NAMALWA (cell line): ENCODE measurements at places on chromosomes 1 and 21.

GRCh38 chr21:46442938-46443337 lies 15.8 kb upstream of the DIP2A start:
- DNase-seq = no peak

DNA sequence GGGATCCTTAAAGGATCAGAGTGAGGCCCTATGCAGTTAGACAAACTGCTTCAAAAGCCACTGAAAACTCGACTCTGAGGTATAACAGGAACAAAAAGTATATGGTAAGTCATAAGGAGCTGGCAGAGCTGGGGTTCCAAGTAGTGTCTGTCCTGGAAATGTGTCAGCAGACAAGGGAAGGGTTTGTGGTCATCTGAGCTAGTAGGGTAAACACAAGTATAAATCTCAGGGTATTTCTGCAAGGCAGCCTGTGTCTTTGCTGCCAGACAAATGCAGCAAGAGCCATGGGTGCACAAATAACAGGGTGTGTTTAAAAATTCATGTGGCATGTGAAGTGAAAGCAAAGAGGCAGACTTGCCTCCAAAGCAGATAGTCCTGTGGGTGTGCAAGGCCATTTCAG lies 759.0 kb upstream of the ADAMTS5 start:
- no peak for DNase-seq

GRCh38 chr21:36704281-36704957 lies 5.5 kb downstream of the SIM2 start:
- no peak for DNase-seq

- no peak for DNase-seq
These were observed 393.8 kb downstream of the DSCAM start for GRCh38 chr21:40453183-40453582.

DNA sequence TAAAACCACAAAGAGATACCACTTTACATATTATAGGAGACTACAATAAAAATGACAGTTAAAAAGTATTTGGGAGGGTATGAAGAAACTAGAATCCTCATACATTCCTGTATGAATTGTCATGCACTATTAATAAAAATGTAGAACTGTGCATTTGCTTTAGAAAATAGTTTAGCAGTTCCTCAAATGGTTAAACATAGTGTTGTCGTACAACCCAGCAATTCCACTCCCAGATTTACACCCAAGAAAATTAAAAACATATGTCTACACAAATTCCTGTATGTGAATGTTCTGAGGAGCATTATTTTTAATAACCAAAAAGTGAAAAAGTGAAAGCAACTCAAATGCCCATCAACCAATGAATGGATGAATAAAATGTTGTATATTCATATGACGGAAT lies 23.1 kb upstream of the PDE4B start:
- DNase-seq = no peak

- DNase-seq = no peak
These were observed 10.9 kb upstream of the BLACAT1 start for GRCh38 chr1:205466595-205467220.

DNA sequence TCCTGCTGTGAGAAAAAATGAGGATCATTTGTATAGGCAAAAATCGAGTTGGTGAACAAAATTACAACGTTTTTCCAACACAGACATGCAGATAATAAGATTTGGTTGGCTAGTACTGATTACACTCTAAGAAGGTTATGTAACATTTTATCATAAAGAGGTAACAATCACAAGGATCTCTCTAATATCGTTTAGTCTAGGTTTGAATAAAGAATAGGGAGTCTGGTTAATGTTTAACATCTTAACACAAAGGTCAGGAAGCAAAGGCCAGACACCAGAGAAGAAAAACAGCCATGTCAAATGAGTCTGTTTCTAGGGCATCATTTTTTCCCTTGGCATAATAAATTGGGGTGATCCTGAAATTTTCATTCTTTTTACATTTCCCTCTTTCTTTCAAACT lies 207.4 kb upstream of the CHRM3 start:
- no peak for DNase-seq

GRCh38 chr1:180527101-180527669 lies 24.8 kb upstream of the ACBD6 start:
- no peak for DNase-seq

GRCh38 chr1:157177733-157178394 lies 39.7 kb upstream of the ETV3 start:
- DNase-seq = no peak

- no peak for DNase-seq
These were observed 1.8 kb upstream of the TFF2 start for GRCh38 chr21:42352441-42353095.

DNA sequence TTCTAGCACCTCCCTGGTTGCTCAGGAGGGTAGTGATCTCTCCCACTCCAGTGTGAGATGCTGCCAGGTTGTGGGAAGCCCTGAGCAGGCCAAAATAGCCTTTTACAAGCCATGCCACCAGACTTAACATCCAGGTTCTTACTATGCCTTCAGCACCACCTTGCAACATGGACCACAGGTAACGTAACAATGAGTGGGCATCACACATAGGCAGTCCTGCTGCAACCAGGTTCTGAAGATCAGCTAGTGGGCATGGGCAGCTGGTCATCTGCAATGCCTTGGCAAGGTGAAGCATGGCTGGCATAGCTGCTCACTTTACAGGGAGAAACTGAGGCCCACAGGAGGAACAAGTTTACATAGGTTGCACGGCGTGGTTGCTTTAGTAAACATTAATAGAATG lies 40.7 kb downstream of the DHCR24 start:
- no peak for DNase-seq

GRCh38 chr1:3564921-3565831 lies 46.1 kb downstream of the MEGF6 start:
- peak; percentile 71 for DNase-seq

- DNase-seq = no peak
These were observed 52.6 kb upstream of the GADD45A start for GRCh38 chr1:67632356-67632755.

DNA sequence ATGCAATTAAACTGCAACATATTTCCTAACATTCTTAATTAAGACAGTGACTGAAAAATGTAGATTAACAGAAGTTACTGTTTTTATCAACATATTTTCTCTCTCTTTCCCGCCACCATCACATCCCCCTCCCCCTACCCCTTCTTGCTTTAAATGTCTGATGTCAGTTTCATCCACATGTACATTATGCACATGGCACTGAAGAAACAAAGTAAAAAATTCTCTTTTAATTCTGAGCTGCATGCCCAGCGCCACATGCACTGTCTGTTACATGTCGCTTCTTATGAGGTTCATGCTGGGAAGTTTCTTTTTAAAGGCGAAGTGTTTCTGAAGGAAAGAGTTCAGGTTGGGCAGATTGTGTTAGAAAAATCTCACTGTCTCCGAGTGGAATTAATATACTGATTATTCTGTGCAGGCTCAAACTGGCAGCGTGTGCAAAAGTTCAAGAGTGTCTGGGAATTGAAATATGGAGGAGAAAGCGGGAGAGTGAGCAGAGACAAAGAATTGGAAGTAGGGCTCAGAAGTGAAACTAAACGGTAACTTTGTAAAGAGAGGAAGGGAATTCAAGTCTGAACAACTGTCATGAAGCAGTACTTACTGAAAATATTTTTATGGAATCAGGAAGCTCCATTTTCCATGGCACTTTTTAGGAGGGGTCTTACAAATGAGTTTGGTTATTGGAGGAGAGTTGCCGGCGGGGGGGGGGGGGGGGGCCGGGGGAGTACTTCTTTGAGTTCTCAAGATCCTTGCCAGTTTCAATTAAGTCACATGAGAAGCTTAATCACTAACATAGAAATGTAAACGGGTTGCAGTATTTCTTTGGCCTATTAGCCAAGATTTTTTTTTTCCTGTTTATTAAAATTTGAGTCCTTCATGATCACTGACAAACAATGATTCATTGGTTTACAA lies 217.6 kb downstream of the SDCCAG8 start:
- no peak for DNase-seq

DNA sequence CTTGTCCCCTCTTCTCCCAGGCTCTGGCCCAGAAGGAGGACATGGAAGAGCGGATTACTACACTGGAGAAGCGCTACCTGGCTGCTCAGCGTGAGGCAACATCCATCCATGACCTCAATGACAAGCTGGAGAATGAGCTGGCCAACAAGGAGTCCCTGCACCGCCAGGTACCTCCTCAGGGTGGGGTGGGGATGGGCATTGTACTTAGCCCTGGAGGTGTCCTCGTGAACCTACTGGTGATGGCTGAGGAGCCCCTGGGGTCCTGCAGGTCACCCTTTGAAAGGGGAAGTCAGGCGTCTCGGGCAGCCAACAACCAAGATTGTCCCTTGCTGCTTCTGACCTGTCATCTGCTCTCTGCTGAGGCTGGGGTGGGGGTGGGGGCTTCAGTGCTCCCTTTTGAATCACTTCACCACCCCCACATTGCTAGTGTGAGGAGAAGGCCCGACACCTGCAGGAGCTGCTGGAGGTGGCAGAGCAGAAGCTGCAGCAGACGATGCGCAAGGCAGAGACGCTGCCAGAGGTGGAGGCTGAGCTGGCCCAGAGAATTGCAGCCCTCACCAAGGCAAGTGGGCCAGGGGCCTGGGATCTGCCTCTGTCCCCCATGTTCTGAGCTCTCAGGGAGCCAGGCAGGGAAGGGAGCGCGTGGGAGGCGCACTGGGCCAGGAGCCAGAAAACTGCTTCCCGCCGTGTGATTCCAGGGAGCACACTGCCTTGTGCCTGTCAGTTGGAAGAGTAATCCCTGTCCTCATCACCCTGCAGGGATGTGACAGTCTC lies 19.7 kb downstream of the PPFIA4 start:
- DNase-seq = no peak

- DNase-seq = no peak
These were observed 197.6 kb downstream of the CAMTA1 start for GRCh38 chr1:6982860-6983259.

DNA sequence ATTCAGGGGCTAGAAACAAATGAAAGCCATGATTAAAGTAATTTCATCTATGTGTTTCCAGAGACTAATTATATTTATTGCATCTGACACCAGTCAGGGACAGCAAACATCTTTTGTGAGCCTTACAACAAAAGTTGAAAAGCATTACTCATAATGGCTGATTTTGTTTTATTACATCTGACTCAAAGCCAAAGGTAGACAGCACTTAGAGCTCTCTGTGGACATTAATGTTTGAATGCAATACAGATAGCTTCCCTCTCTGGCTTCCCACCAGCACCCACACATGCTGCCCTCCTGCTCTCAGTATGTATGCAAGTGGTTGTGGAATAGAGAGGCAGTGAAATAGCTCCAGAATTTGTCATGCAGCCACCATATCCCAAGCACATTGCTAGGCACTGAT lies 198.7 kb downstream of the SETD4 start:
- no peak for DNase-seq

DNA sequence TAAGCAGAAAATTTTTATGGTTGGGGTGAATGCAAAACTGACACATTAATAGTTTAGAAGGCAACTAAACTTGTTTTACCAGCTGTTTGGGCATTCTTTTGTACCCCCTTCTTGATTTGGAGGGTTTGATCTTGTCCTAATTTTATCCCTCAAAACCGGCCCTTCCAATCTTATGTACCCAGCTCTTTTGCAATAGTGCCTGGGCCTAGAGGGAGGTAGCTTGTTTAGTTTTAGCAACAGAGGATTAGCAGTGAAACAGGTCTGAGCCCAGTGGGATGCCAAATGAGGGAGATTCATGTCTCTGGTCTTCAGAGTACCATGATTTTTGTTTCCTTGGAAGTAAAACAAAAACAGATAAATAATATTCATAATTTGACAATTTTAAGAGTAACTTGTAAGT lies 45.1 kb downstream of the CRP start:
- no peak for DNase-seq

DNA sequence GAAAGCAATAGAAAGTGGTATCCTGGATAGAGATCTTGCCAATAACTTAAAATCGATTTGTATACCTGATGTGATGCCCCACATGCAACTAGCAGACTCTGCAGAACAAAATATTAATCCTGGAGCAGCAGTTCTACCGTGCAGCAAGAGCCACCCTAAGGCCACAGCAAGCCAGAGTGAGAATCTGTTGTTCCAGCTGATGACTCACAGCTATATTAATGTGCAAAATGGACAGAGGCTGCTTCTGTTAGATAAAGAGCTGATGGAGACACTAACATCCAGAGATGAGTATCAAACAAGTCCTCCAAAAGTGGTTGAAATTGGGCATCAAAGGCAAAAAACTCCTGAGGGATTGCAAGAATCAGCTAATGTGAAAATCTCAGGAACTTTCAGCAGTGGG lies 127.8 kb downstream of the MACF1 start:
- no peak for DNase-seq

DNA sequence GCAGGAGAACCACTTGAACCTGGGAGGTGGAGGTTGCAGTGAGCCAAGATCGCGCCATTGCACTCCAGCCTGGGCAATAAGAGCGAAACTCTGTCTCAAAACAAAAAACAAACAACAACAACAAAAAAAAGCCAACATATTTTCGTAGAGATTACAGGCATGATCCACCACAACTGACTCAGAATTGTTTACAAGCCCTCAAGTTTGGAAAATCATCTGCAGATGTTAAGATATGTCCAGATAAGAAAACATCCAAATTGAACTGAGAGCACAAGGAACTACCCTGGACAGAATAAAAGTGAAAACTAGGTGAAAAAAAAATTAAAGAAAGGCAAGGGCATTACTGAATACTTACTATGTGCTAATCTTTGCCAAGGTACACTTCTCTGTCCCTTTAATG lies 89.8 kb upstream of the WLS start:
- no peak for DNase-seq

DNA sequence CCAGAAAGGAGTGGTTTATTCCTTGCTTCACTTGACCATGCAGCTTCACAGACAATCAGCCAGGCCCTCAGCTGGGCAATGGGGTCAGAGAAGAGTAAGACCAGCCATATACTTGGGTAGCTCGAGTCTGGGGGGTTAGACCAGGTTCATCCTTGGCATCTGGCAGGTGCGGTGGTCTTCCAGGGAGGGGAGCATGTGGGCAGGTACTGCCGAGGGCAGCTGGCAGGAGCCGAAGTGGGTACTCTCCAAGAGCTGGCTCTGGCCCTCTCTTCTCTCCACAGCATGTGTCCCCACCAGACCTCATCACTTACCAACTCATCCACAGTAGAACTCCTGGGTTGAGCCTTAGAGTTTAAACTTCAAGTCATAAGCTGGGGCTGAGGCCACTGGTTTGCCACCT lies 156.8 kb downstream of the FOXD2 start:
- no peak for DNase-seq

GRCh38 chr1:26826261-26827105 lies at the start of gene ZDHHC18:
Gene ZDHHC18 (plus strand): TSS chr1:26826688. CDS start chr1:26826805, 117 bp downstream.
- DNase-seq = peak; percentile 65

GRCh38 chr1:111624382-111624781 lies 4.8 kb downstream of the RAP1A start:
- peak; percentile 59 for DNase-seq
